ENCODE measurements at places on chromosomes 3 and 15. TPM values are rescaled to one million over a fixed set of nuclear protein-coding genes. Genes with fewer than 3 reads are reported as not detected.

GRCh38 chr3:5309171-5309570 lies 121.7 kb downstream of the EDEM1 start:
- DNase-seq: no peak

Gene PTX3
- total RNA-seq: 9.1 TPM

Gene CKMT1B
- 4.4 TPM for total RNA-seq

- DNase-seq: no peak
Measured at GRCh38 chr3:70393881-70394612, 81.6 kb upstream of the MDFIC2 start.

DNA sequence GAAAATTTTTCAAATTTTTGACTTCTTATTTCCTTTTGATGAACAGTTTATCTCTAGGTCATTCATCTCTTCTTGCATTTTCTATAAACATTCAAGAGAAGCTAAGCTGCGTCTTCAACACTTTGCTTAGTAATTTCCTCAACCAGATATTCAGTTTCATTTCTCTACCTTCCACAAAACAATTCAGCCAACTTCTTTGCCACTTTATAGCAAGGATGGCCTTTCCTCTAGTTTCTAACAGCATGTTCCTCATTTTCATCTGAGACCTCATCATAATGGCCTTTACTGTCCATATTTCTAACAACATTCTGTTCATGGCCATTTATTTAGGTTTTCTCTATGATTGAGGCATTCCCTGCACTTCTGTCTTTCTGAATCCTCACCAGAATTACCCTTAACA lies 90.0 kb downstream of the ARIH1 start:
- DNase-seq: no peak

DNA sequence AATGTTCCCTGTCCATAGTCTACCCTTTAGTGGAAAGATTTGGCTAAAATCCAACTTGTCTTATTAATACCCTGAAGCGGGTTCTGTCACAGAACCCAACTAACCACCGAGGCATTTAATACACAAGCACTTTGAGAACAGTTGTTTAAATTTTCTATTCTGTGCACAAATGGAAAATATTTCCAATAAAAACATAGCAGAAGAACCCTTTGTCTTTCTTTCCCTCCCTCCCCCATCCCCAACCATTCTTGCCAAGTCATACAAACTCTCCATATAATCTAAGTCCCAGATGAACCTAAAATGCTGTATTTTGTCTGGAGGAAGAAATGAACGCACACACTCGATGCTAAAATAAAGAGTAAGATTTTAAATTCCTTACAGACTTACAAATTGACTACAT lies 126.9 kb upstream of the STRIT1 start:
- DNase-seq: no peak

DNA sequence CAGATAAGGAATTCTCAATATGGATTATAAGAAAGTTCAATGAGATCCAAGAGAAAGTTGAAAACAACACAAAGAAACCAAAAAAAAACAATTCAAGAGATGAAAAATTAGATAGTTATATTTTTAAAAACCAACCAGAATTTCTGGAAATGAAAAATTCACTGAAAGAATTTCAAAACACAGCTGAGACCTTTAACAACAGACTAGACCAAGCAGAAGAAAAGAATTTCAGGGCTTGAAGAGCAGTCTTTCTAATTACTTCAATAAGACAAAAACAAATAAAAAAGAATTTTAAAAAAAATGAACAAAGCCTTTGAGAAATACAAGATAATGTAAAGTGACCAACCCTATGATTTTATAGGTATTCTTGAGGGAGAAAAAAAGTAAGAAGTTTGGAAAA lies 155.4 kb downstream of the ZMAT3 start:
- no peak for DNase-seq

- DNase-seq: peak; percentile 19
Measured at GRCh38 chr3:53842436-53843194, 3.6 kb downstream of the CHDH start.

GRCh38 chr3:12423918-12424630 lies 60.2 kb upstream of the TSEN2 start:
- DNase-seq: no peak

- no peak for DNase-seq
Measured at GRCh38 chr3:53022647-53023046, 23.2 kb downstream of the SFMBT1 start.

DNA sequence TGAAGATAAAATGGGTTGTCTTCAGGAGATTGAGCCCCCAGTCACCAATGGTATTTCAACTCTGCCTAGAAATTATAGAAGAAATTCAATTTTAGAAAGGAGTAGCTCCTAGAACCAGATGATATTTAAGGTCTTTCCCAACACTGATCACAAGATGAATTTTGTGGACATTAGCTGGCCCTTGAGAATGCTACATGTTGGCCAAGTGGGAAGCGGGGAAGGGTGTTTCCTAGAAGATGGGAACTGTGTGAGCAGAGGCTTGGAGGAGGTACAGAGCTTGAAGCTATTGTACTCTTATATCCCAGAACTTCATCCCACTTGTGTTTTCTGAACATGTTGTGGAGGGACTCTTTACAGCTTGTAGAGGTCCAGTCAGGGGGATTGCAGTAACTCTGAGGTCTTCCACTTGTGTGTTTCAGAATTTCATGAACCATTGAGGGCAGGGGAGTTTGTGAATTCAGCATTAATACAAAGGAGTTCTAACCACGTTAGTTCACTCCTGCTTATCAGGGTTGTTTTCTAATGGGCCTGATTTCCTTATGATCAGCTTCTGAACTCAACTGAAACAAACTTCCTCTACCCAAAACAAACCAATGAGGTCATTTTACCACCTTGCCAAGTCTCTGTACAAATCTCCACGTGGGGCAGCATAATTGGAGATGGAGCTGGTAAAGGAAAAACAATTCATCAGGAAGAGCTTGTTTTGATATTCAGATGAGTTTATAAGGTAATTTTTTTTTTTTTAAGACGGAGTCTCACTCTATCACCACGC lies 152.6 kb upstream of the TPM1 start:
- no peak for DNase-seq
